Stimulated activated CD4-positive, alpha-beta T cell treated with anti-CD3 and anti-CD28 coated beads, Interleukin-4, amount 100 ng/mL, for 48 hours (primary cell): ENCODE measurements at places on chromosomes 11 and 22.

- DNase-seq: no peak
Measured at GRCh38 chr22:23106906-23107367, 34.9 kb downstream of the RSPH14 start.

DNA sequence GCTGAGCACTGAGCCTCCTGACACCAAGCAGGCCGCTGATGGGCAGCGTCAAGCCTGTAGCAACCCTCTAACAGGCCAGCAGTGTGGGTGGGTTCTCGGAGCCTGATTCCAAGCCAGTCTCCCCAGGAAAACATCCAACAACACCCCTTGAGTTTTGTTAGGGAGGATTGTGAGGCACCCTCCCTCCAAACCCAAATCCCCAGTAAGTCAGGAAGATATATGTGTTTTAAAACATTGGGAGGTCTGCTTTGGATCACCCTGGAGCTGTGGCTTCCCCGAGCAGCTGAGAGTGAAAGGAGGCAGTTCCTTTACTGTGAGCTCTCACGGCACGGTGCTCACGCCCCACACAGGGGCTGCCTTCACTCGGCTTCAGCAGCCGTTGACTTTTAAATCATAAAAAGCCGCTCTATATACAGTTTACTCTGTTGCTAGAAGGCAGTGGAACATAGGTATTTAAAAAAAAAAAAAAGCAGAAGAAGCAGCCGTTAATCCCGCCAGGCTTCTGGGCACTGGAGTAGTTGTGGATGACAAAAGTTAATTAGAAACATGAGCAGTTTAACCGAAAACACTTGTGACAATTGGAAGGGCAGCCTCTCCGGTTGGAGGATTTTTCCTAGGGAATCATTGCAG, 218.6 kb downstream of the NAV2 start:
- no peak for DNase-seq

GRCh38 chr22:41946629-41947423, at the start of gene CENPM:
Gene CENPM, minus strand, starts transcription at chr22:41947152. Its CDS starts 76 bp downstream, at chr22:41947076.
- DNase-seq: peak; percentile 94

DNA sequence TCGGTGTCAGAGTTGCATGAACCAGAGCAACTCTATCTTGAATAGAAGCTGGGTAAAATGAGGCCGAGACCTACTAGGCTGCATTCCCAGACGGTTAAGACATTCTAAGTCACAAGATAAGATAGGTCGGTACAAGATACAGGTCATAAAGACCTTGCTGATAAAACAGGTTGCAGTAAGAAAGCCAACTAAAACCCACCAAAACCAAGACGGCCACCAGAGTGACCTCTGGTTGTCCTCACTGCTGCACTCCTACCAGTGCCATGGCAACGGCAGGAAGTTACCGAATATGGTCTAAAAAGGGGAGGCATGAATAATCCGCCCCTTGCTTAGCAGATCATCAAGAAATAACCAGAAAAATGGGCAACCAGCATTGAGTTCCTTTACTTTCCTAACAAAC, 2.4 kb upstream of the KAT5 start:
- DNase-seq: no peak

- no peak for DNase-seq
Measured at GRCh38 chr11:89516496-89516895, 25.3 kb upstream of the NOX4 start.

DNA sequence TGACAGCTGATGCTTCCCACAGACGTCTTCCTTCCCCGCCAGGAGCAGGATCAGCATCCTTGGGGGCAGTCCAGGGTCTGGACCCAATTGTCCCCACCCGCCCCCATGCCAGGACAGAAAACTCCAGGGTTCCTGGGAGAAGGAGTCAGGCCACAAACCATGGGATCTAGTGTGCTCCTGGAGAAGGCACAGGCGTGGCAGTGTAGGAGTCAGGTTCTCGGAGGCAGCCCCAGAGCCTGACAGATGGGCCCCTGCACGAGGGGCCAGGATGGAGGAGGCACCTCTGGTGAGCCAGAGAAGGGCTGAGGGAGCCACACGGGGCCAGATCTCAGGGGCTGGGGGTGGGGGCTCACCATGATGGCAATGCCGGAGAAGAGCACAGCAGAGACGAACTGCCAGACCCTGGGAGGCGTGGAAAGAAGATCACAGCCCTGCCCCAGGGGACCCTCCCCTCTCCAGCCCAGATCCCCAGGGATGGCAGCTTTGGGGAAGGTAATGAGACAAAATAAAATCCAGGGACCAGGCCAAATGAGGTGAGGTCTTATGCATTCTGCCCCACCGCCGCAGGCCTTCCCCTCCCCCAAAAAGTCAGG, 13.6 kb downstream of the TP53I11 start:
- no peak for DNase-seq

DNA sequence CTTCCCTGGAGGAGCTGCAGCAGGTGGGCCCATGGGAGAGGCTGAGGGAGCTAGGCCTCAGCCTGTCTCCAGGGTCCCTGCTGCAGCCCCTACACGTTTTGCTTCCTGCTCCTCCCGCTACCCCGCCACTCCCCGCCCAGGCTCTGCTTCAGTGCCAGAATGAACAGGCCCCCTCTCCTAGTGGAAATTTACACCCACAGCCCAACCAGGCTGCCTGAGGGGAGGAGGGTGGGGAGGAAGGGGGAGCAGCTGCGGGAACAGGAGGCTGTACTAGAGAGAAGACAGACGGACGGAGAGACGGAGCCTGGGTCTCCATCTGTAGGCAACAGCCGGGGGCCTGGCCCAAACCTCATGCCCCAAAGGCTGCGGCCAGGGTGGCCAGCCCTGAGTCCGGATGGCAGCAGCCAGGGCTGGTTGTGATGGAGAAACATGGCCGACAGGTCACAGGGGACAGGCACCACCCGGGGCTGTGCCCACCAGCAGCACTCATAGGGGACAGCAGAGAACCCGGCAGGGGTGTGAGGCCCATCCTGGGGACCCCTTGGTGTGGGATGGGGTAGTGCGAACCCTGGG, 20.6 kb downstream of the FLRT1 start:
- DNase-seq: no peak

DNA sequence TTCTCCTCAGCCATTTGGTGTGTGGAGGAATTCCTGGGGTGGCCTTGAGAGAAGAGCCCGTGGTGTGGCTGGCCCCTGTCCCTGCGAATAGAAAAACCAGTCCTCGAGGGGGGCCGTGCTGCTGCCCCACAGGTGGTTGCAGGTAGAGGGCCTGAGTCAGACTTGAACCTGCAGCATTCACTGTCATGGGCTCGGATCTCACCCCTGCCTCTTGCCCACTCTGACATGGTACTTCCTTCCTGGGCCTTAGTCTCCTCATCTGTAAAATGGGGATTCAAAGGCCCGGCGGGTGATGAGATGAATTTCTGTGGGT, 19.4 kb downstream of the TRMU start:
- no peak for DNase-seq

DNA sequence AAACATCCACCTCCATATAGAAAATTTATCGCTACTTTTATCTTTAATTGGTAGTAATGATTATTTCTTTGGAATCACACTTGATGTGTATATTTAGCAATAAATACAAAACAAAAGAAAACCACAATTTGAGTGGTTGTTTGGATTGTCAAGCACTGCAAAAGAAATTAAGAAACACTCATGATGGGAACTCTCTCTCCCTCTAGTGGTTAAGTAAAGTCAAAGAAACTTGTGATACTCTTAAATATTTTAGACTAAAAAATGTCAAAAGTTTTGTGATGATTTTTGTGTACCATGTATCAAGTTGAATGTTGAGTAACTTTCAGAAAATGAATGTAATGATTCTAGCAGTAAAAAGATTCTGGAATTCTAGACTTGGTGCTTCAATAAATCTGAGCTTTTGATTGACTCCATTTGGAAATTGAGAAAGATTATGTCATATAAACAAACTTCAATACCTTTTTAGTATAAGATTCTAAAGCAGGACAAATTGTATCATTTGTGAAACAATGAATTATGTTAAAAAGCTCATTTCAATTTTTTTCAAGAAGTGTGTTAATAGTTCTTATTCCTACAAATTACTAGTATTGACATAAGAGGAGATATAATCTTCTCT, 20.8 kb downstream of the MUC15 start:
- no peak for DNase-seq

- DNase-seq: no peak
Measured at GRCh38 chr11:91173701-91174100, 950.9 kb upstream of the CHORDC1 start.

DNA sequence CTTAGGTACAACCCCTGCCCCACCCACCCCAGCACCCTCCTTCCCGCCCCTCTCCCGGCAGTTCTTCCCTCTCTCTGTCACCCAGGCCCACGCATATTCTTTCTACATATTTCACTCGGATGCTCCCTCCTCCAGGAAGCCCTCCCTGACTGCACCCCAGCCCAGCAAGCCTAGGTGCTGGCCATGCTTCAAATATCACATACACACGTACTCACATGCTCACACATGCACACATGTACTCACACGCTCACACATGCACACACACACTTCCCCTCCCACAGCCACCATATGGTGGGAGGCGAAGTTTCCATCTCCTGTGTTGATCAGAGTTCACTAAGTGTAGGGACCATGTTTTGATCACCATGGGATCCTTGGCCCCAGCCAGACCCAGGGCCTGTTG, 90.4 kb downstream of the WNT7B start:
- DNase-seq: no peak

DNA sequence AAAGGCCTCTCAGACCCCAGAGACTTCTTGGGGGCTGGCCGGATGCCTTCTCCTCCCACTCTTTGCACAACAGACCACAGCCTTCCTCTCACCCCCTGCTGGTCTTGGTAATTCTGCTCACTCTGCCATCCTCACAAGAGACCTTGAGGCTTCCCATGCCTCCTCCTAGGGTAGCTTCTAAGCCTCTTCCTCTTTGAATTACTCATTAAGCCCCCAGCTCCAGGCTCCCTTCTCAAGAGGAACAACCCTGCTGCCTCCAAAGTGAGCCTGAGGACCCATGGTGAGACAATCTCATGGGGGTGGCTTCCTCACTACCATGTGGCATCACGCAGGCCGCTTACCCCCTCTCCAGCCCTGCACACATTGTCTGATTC, 184.6 kb upstream of the SYT13 start:
- DNase-seq: no peak

DNA sequence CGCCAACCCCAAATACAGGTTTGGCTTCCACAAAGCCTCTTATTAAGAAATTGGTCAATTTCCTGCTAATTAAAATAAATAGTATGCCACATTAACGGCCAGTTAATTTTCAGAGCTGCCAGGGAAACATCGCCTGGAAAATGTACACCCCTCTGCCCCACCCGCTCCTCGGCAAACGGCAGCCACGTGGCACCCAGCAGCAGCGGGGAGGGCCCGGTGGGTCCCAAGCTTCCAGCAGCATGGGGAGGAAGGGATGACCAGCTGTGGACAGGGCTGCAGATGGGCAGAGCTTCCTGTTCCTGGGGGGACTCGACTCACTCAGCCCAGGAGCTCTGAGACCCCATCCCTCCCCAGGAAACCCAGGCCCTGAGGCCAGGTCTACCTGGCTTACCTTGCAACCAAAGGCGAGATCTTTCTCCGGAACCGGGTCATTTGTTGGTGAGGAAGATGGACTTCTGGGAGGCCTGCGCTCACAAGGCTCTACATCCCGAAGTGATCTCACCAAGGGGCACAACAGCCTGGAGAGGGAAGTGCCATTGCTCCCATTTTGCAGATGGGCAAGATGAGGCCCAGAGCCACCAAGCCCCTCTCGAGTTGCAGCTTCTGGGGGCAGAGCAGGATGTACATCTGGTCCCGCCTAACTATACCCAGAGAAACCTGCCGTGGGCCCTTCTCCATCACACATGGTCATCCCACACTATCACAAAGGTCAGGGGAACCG, 68.3 kb downstream of the IGLL1 start:
- DNase-seq: no peak

GRCh38 chr11:116179401-116179800, 593.4 kb downstream of the BUD13 start:
- no peak for DNase-seq

- DNase-seq: peak; percentile 12
Measured at GRCh38 chr22:26172389-26172990, 3.2 kb downstream of the SEZ6L start.
